ENCODE measurements at places on chromosomes 1 and 21. TPM values are rescaled to one million over a fixed set of nuclear protein-coding genes. Genes with fewer than 3 reads are reported as not detected.

The FAM177B gene
- not detected for total RNA-seq

The LINGO4 gene
- total RNA-seq: not detected

The PLPPR5 gene
- total RNA-seq: not detected

The ZSWIM5 gene
- total RNA-seq: 0.21 TPM

The ICOSLG gene
- 6.0 TPM for total RNA-seq

The IGSF5 gene
- not detected for total RNA-seq

The FAM110D gene
- 0.07 TPM for total RNA-seq

DNA sequence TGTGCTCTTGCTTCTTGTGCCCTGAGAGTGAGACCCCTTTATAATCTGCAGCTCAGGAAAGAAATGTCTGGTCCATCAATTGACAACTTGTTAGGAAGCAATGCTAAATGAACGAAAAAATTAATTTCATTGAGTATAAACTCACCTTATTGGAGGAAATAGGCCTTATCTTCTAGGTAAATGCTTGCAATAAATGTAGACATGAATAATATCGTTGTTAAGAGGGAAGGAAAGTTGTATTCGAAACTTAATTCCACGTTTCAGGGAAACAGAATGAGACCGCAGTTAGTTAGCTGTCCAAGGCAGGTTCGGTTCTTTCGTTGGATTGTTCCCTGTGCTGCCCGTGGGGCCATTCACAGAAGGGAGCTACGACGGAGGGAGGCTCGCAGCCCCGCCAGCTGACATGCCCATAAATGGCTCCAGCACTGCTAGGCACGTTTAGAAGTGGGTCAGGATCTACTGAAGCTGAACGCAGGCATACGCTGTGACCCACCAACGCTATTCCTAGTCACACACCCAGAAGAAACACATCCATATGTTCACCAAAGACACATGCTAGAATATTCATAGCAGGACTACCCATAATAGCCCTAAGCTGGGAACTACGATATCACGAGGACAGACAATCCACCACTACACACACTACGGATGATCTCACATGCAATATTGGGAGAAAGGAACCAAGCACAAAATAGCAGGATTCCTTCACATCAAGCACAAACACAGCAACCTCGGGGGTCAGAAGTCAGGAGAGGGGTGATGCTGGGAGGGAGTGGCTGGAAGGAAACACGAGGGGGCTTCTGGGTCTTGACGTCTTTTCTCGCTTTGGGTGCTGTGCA lies 56.2 kb upstream of the LBR start:
- no peaks in the 10 kb centered on the region for H3K4me1 ChIP-seq
- H3K36me3 ChIP-seq: no peaks in the 10 kb centered on the region
- no peak for DNase-seq
- H3K4me3 ChIP-seq: no peak overlapping the region
- no peak overlapping the region for H3K27ac ChIP-seq

- peak within 1 kb of the TSS; percentile 99 for H3K4me3 ChIP-seq
- H3K27me3 ChIP-seq: no peaks in the 10 kb centered on the region
- peak within 1 kb of the TSS; percentile 99 for H3K27ac ChIP-seq
- peak; percentile 53 for DNase-seq
Observed at GRCh38 chr1:112618721-112619517, at the start of gene ST7L. ST7L (minus strand) TSS chr1:112619141; CDS start chr1:112619113, 28 bp downstream.

- no peaks in the 10 kb centered on the region for H3K36me3 ChIP-seq
- DNase-seq: no peak
- no peak overlapping the region for H3K27ac ChIP-seq
Observed at GRCh38 chr1:75855010-75855409, 58.3 kb downstream of the MSH4 start.

DNA sequence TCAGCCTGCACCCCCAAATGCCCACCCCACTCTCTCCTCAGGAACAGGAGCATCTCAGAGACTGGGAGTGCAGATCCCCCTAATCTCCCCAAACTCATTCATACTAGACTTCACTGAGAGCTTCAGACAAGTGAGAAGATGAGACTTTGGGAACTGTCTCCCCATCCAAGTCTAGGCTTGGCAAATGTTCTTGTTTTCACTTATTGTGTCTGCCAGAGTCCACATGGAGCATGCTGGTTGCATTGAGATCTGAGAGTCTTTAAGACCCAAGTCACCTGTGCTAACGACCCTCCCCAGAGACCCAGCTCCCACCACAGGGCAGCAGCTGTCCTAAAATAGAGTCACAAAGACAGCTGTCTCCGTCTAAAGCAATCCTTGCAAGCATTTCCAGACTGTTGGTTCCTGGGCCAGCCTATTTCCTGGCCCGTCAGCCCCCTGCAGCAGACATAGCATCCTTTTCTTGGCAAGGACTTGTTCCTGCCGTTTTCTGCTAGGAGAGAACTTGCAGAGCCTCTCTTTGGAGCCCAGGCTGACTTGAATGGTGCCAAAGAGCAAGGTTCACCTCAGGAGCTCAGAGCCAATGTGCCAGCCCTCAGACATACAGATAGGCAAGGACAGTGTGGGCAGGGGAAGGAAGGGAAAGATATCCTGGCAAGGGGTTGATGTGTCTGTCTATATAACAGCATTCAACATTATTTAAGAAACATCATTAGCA lies 1.9 kb upstream of the CNTN2 start:
- no peak for DNase-seq
- H3K27me3 ChIP-seq: peaks cover 51% of the 10 kb centered on the region
- no peak overlapping the region for H3K27ac ChIP-seq

DNA sequence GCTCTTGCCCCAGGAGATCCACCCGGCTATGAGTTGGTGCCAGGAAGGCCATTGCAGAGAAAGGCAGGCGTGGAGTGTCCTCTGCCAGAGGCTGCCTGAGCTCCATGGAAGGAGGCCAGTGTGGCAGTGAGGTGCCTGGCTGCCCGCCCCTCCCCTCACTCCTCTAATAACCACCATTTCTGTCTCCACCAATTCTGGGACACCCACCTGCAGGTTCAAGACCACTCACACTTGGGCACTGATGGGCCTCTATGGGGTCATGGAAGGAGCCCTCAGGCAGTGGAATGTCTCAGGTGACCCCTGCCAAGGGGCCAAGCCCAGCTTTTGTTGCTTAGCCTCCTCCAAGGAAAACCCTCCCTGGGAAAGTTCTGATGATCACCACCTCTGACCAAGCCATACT lies 731.6 kb downstream of the MATN1 start:
- H3K4me3 ChIP-seq: no peak overlapping the region
- no peak overlapping the region for H3K27ac ChIP-seq
- H3K4me1 ChIP-seq: no peaks in the 10 kb centered on the region

- peaks cover 2% of the 10 kb centered on the region for H3K27me3 ChIP-seq
- H3K4me3 ChIP-seq: no peak overlapping the region
- no peaks in the 10 kb centered on the region for H3K36me3 ChIP-seq
- H3K4me1 ChIP-seq: no peaks in the 10 kb centered on the region
- DNase-seq: no peak
Observed at GRCh38 chr1:10754568-10755329, 41.7 kb downstream of the CASZ1 start.

DNA sequence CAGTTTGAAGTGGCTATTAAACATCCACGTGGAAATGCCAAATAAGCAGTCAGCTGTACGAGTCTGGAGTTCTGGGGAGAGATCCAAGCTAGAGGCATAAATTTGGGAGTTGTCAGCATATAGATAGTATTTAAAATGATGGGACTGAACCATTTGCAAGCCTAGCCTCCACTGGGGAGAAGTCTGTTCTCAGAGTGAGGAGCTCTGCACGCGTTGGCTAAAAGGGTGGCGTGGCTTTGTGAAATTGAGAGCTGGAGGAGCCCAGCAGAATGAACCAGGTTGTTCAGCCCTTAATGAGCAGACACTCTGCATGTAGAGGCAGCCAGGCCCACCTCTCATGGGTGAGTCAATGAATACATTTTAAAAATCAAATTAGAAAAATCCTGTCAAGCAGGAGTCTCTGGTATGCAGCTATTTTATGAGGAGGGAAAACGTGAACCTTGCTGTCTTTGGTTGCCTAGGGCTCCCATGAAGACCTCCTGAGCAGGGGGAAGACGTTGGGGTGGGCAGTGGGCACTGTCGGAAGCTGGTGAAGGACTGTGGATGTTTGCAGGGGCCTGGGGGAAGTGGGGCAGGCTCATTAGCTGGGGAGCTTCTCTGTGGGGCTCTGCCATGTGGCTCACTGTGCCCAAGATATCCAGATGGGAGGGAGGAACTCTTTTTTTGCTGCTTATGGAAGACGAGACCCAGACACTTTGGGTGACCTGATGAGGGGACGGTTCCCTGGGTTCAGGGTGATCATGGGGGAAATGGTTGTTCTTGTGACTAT lies 18.8 kb downstream of the TMCC2 start:
- peaks cover 8% of the 10 kb centered on the region for H3K36me3 ChIP-seq
- no peaks in the 10 kb centered on the region for H3K27me3 ChIP-seq
- H3K4me1 ChIP-seq: peaks cover 18% of the 10 kb centered on the region
- DNase-seq: no peak
- H3K4me3 ChIP-seq: no peak overlapping the region

DNA sequence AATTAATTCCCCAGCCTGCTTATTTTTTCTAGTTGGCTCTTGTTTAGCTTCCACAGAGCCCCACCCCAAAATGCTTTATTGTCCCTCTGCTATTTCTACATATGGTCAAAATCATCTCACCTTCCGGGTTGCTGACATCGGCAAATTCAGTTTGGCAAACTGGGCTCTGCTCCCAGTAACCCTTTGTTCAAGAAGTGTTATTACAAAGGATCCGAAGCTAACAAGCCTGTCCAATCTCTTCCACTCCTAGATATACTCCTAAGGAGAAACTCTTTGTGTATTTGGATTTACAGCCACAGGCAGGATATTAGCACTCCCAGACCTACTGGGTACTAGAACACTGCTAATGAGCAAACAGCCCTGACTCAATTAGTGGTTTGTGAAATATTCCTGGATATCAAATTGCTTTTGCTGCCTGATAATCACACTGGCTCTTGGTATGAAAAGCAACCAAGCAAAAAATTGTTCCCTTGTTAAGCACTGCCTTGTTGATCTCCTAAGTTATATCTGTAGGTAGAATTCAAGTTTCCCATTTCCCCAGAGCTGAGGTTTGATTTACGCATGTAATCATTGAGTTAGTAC lies 4.0 kb downstream of the JUN start:
- H3K36me3 ChIP-seq: peaks cover 27% of the 10 kb centered on the region
- no peak overlapping the region for H3K27ac ChIP-seq
- no peak for DNase-seq

GRCh38 chr1:15007842-15008241 lies 145.7 kb upstream of the TMEM51 start:
- no peak for DNase-seq
- no peaks in the 10 kb centered on the region for H3K36me3 ChIP-seq
- no peaks in the 10 kb centered on the region for H3K4me1 ChIP-seq

DNA sequence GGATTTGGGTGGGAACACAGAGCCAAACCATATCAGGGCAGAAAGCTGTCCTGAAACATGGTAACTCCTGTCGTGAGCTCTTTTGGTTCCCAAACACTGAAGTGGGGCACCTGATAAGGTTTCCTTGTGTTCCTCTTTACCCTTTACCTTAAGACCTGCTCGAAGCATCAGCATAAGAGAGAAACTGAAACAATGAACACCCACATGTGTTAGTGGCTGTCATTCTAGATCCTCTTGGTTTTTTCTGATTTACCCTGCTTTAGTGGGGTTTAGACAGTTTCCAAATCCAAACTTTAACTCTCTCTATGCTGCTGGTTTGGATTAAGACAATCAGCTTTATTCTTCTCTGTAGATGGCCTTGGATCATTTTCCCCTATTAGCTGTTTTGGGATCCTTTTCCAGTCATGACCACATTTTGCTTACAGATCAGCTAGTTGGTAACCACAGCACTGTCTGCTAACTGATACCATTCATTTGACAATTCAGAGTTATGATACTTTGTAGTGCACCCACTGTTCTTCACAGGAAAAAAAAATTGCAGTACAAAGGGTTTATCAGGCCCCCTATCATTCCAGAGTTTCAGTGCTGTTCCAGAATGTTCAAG lies 975 bp upstream of the MNDA start:
- H3K36me3 ChIP-seq: peaks cover 22% of the 10 kb centered on the region
- peaks cover 20% of the 10 kb centered on the region for H3K4me1 ChIP-seq
- peaks cover 2% of the 10 kb centered on the region for H3K27me3 ChIP-seq
- no peak overlapping the region for H3K4me3 ChIP-seq
- no peak for DNase-seq
- peak overlapping the region; percentile 64 for H3K27ac ChIP-seq

- no peak overlapping the region for H3K4me3 ChIP-seq
- DNase-seq: no peak
- no peaks in the 10 kb centered on the region for H3K4me1 ChIP-seq
- no peak overlapping the region for H3K27ac ChIP-seq
- H3K27me3 ChIP-seq: no peaks in the 10 kb centered on the region
Observed at GRCh38 chr1:85867189-85867588, 159.0 kb upstream of the ZNHIT6 start.

GRCh38 chr1:75079538-75080290 lies 54.5 kb upstream of the LHX8 start:
- H3K36me3 ChIP-seq: no peaks in the 10 kb centered on the region
- no peaks in the 10 kb centered on the region for H3K4me1 ChIP-seq
- H3K4me3 ChIP-seq: no peak overlapping the region
- no peaks in the 10 kb centered on the region for H3K27me3 ChIP-seq
- no peak for DNase-seq
- no peak overlapping the region for H3K27ac ChIP-seq

GRCh38 chr1:246784621-246785493 lies 60.6 kb downstream of the SCCPDH start:
- H3K27me3 ChIP-seq: peaks cover 5% of the 10 kb centered on the region
- peak overlapping the region; percentile 17 for H3K4me3 ChIP-seq
- DNase-seq: no peak
- H3K27ac ChIP-seq: no peak overlapping the region
- peaks cover 10% of the 10 kb centered on the region for H3K4me1 ChIP-seq
- no peaks in the 10 kb centered on the region for H3K36me3 ChIP-seq

DNA sequence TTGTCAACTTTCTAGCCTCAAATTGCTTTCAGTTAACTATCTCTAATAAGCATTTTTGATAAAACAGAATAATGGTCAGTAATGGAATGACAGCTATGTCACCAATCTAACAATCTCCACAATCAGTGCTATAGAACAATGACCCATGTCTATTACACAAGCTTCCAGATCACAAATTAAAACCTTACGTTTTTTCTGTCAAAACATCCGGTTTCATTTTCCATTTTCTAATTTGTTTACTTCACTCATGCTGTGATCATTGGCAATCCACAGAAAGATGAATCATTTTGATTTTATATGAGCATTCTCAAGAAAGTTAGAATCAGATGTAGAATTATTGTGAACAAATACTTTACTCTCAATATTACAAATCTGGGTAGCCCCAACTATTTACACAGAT lies 80.3 kb downstream of the KCNT2 start:
- no peak overlapping the region for H3K4me3 ChIP-seq
- no peaks in the 10 kb centered on the region for H3K27me3 ChIP-seq
- no peaks in the 10 kb centered on the region for H3K4me1 ChIP-seq
- H3K27ac ChIP-seq: no peak overlapping the region
- H3K36me3 ChIP-seq: no peaks in the 10 kb centered on the region

DNA sequence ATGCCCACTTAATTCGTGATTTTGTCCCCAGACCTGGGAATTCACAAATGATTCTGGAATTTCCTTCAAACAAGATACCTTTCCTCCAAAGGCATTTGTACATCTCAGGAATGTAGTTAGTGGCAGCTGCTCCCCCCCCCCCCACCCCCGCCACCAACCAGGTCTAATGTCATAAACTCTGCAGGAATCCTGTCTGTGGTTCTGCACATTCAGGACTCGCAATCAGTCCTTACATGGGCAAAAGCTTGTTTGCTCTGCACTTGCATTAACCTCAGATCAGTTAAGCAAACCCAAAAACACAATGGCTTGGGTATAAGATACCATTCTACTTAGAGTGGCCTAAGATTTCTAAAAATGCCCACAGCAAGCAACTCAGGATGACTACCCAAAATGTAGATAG lies 143.8 kb downstream of the TGFB2 start:
- H3K4me3 ChIP-seq: no peak overlapping the region
- H3K27ac ChIP-seq: no peak overlapping the region
- H3K4me1 ChIP-seq: peaks cover 4% of the 10 kb centered on the region
- no peaks in the 10 kb centered on the region for H3K27me3 ChIP-seq
- no peaks in the 10 kb centered on the region for H3K36me3 ChIP-seq
